Stimulated activated CD4-positive, alpha-beta T cell treated with anti-CD3 and anti-CD28 coated beads, Interleukin-2, amount 100 ng/mL, for 24 hours (primary cell): ENCODE measurements at places on chromosomes 4 and X.

- no peak for DNase-seq
Measured at GRCh38 chr4:152607178-152607577, 71.3 kb upstream of the FBXW7 start.

DNA sequence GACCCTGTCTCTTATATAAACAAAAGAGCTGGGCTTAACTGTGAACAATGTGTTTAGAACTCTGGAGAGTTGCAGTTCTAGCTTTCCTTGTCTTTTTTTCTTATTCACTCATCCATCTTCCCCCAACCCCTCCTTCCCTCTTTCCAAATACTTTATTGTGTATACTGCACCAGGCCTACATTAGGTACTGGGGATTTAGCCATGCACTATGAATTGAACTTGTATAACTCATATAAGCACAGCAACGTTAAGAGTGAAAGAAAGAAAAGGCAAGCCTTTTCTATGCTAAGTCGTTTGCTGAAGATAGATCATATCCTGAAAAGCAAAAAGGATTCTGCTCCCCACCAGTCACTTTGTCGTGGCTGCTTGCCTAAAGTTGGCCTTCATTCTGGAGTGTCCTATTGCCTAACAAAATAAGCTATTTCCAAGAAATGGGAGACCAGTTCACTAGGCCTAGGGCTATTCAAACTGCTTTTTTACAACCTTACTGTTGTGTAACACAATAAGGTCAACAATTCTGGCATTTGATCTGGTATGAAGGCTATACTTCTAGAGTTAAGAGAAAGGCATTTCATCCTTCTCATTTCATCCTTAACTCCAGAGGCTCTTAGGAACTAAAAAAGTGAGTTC is 32.2 kb downstream of the CCNI start:
- no peak for DNase-seq

DNA sequence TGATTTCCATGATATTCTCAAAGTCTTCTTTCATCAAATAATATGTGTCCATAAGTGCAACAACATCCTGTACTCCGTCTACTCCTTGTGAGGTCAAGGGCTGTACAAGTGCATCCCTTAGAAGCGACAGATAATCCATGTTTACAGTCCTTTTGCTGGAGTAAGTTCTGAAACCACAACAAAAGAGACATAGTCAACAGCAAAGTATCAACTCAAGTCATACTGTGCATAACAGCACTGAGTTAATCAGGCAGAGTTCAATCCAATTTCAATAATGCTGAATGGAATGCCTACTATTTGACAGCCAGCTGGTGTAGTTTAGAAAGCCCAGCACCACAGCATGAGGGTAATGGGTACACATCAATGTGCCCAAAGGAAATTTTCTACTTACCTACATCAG is 74.5 kb downstream of the RFC1 start:
- DNase-seq: no peak

DNA sequence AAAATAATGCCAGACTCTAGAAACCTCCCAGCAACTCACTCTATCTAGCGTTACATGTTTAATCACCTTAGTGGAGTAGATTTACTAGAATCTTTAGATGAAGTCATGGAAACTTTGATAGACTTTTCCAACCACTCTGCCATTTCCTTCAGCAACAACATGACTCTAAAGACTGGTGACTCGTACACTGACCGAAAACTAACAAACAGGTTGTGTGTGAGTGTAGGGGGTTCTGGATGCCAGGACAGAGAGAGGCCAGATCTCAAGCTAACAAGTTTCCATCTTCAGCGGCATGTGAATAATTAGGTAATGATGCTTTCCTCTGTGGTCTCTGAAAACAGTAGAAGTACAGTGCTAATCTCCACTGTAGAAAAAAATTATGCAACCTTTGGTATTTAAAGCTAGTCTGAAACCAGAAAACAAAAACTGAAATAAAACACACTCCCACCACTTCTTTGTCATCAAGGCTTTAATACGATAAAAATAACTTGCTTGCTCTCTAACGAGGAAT is 286.4 kb downstream of the PRDM5 start:
- no peak for DNase-seq

DNA sequence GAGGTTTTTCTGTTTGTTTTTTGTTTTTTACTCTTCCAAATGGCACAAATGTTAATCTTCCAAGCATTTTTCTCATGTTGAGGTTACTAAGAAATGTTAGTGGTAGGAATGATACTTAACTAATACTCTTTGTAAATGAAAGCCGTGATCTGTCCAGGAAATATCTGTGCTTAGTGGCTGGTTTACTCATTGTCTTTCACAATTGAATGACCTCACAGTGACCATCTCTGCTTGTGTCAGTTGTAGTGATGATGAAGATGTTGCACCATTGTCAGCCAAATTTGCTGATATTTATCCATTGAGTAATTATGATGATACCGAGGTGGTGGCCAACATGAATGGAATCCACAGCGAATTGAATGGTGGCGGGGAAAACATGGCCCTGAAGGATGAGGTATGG is 93.5 kb downstream of the TNIP2 start:
- no peak for DNase-seq

- DNase-seq: no peak
Measured at GRCh38 chrX:10158279-10159144, 1.7 kb downstream of the CLCN4 start.

DNA sequence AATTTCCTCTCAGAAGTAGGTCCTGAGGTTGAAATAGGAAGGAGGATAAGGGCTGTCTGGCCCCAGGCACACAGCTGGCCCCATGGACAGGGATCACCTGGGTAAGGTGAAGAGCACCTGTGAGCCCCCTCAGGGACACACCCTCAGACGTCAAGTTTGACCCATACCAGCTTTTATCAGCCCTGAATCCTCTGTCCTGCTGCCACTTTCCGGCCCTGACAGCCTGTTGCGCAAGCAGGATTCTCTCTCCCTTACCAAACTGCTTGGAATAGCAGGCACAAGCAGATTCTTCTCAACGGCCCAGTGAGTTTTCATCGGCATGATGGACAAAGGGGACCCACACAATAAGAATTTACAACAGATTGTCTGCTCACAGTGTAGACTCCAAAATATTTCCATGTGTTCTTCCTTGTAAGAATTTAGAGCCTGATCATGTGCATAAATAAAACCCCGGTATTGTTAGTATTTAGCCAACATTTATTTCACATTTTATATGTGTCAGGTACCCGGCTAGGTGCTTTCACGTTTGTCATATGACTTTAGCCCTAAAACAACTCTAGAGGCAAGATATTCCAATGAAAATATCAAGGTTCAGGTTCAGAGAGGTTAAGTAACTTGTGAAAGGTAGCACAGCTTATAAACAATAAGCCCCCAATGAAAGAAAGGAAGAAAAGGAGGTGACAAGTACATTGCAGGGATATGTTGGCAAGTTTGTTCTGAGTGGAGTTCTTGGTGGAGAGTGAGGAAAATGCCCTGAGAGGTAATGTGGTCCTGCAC is 107.2 kb upstream of the KIT start:
- DNase-seq: no peak

DNA sequence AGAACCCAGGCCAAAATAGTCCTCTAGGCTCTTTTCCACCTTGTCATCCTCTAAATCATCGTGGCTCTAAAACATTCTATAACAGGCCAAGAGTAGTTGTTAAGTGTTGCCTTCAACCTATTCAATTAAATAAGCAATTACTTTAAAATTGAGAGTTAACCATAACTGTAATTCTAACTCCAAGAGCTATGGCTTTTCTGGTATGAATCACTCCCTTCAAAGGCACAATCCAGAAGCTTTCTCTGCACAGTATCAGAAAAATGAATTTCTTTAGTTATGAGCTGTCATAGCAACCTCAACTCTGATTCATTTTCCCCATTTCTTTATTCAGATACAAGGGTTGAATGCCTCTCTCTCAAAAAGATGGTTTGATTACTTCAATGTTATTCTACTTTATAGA is 21.7 kb downstream of the INPP4B start:
- no peak for DNase-seq

GRCh38 chrX:41001327-41001726 is 83.9 kb upstream of the USP9X start:
- no peak for DNase-seq

DNA sequence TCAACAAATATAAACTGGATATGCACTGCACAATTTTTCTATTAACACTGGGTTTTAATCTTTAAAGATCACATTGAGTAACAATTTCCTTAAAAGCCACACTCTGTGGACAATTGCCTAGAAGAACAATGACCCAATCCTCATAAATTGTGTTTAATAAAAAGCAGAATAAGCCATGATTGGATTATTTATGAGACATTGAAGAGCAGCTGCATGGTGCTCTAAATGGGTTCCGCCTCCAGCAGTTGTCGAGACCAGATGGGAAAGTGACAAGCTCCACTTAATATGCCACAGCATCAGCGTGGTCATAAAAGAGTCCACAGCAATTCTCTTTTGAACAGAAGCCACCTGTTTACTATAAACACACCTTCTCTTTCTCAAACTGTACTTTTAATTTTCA is 635.2 kb upstream of the FRG1 start:
- DNase-seq: no peak

GRCh38 chr4:168409089-168409801 is 71.0 kb downstream of the DDX60L start:
- no peak for DNase-seq

- no peak for DNase-seq
Measured at GRCh38 chr4:113872426-113873260, 106.8 kb downstream of the ARSJ start.

- DNase-seq: no peak
Measured at GRCh38 chr4:124708517-124709300, 3.8 kb downstream of the ANKRD50 start.

GRCh38 chr4:3727847-3728469 is 38.2 kb upstream of the ADRA2C start:
- no peak for DNase-seq

GRCh38 chr4:56856656-56857055 is 35.2 kb upstream of the SPINK2 start:
- no peak for DNase-seq

- DNase-seq: no peak
Measured at GRCh38 chr4:13097971-13098370, 386.2 kb downstream of the RAB28 start.
